ENCODE measurements at places on chromosomes 11 and 22. TPM values are rescaled to one million over a fixed set of nuclear protein-coding genes. Genes with fewer than 3 reads are reported as not detected.

Gene GP1BB
- 0.24 TPM for total RNA-seq

Gene OR4A16
- total RNA-seq, result not detected

Gene NUP98
- total RNA-seq, result 94.1 TPM

Gene SH3BP1
- total RNA-seq, result 22.7 TPM
